ENCODE measurements at places on chromosomes 5 and 9.

- no peak for DNase-seq
Measured at GRCh38 chr5:62607615-62608014, 29.0 kb downstream of the LRRC70 start.

DNA sequence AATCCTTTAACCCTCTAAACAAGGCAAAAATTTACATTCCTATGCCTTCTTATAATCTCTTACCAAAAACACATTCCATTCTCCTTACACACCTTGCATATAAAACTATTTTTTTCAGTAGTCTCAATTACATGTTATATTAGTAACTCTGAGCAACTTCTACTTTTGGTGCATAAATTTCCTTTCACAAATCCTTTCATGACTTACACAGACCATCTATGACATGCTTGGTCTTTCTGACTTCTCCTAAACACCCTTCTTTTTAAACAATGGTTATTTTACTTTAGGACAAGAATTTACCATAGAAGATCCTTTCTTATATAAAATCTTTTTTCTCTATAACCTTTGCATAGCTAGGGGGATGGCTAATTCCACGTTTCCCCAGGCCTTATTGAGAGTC lies 208.0 kb upstream of the ARRDC3 start:
- no peak for DNase-seq

DNA sequence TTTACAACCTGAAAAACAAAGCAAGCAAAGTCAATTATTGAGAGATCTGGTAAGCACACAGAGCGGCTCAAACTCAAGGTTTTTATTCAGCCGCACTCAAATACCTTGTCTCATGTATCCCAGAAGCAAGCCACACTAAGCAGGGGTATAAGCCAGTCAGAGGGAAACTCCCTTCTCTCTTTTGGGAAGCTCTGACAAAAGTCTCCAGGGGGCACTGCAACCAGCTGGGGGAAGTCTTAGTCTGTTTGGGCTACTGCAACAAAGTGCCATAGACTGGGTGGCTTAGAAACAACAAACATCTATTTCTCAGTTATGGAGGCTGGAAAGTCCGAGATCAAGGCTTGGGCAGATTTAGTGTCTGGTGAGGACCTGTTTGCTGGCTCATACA lies 246.0 kb downstream of the ENC1 start:
- no peak for DNase-seq

GRCh38 chr5:169531631-169532030 lies 51.9 kb upstream of the SPDL1 start:
- DNase-seq = no peak

- no peak for DNase-seq
Measured at GRCh38 chr5:175728885-175729828, 71.3 kb downstream of the HRH2 start.

- no peak for DNase-seq
Measured at GRCh38 chr5:148474025-148474511, 90.3 kb downstream of the FBXO38 start.

- peak; percentile 91 for DNase-seq
Measured at GRCh38 chr9:92463984-92464383, 18.3 kb downstream of the ASPN start.

GRCh38 chr5:154193701-154194121 lies 3.2 kb downstream of the GALNT10 start:
- no peak for DNase-seq

GRCh38 chr5:170327168-170327567 lies 29.6 kb upstream of the LCP2 start:
- no peak for DNase-seq

- DNase-seq = no peak
Measured at GRCh38 chr5:135662683-135663082, 83.9 kb upstream of the CXCL14 start.

DNA sequence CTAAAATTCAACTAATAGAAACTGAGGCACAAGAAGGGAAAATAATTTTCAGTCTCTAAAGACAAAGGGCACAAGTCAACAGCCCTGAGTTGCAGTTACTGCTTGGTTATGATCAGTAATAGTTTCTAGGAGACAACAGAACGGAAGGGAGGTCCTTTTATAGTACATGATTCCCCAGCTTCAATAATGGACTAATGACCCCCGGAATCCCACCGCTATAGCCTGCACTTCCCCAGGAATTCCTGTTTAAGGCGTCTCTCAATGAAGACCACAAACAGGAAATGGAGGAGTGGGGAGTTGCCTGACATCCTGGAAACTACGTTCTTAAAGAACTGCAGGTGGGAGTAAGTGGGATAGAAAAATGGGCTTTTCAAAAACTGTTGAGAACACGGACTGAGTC lies 60.6 kb downstream of the DIAPH1 start:
- DNase-seq = no peak

DNA sequence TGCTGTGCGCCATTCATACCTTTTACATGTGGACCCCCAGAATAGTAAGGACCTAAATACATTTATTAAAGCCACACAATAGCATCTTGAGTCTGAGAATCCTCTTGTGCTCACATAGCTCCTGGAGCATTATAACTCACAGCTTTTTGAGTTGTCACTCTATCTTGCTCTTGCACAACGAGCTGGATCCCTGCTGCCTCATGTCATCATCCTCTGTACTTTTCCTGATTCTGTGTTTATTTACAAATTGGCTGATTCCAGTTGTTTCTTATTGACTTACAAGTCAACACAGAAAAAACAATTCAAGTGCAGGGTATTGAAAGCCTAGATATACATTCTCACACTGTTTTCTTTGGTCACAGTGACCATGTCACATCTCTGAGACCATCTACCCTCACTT lies 112.9 kb downstream of the SLC1A3 start:
- DNase-seq = no peak

DNA sequence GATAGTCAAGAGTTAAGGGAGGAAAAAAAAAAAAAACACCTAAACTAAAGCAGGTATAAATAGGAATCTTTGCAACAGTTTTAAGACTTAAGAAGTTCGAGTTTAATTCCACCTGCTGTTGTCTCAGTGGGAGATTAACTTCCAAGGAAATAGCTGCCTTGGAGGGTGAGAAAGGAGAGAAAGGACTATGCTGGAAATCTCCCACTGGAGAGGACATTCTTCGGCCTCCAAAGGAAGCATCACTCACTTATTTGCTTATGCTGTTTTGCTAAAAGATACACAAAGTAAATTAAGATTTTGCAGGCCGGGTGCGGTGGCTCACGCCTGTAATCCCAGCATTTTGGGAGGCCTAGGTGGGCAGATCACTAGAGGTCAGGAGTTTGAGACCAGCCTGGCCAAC lies 317.9 kb upstream of the MPDZ start:
- DNase-seq = no peak

- peak; percentile 96 for DNase-seq
Measured at GRCh38 chr5:10233505-10233904, 16.2 kb downstream of the ATPSCKMT start.

- no peak for DNase-seq
Measured at GRCh38 chr9:135073741-135074305, 13.6 kb upstream of the OLFM1 start.

DNA sequence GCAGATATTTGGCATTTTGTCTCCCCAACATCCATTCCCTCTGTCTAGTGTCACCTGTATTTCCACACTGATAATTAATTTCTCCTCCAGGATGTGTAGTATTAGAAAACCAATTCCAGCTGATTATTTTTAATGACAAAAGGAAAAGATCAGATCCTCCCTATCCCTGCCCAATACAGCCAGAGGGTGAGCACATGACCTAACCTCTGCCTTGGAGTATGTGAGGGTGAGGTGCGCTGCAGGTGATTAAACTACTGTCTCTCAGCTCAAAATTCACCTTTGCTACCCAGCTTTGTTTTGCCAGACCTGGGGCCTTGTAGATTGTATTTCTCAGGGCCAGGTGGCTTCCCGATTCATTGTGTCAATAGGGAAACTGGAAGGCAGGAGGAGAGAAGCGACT lies 402.1 kb downstream of the PRELID2 start:
- DNase-seq = no peak

GRCh38 chr5:160957312-160957861 lies 105.4 kb upstream of the ATP10B start:
- DNase-seq = no peak

GRCh38 chr5:151924564-151925301 lies at the start of gene GLRA1:
GLRA1 (minus strand) TSS chr5:151924851; CDS start chr5:151924549, 302 bp downstream.
- DNase-seq = no peak

- no peak for DNase-seq
Measured at GRCh38 chr5:3258050-3258449, 337.6 kb upstream of the IRX1 start.

GRCh38 chr9:78073722-78074121 lies 42.1 kb upstream of the GNAQ start:
- DNase-seq = no peak

GRCh38 chr5:110726249-110727024 lies at the start of gene TMEM232:
TMEM232 (minus strand) TSS chr5:110726671; CDS start chr5:110667352, 59,319 bp downstream.
- DNase-seq = no peak

DNA sequence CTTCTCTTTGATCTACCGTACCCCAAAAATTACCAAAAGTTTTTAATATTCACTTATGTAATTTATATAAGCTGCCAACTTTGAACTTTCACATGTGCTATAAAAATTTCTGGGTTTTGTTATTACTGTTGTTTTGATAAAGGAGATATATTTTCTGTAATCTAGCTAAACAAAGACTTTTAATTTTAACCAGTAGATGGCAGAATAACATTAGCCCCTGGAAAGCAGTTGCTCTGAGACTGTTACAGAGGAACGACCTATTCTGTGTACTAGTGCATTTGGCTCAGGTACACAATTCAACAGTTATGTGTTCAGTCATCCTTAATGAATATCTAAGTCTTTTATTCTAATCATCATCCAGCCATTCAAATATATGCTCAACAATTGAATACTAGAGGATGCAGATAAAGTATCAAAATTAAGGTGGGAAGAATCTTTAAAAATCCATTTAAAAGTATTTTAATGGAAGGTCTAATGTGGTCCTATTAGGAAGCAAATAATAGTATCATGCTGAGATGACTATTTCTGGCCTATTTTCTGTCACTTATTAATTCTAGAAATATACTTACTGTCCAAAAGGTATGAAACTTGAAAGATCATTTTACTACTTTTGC lies 8.6 kb downstream of the KLHL9 start:
- no peak for DNase-seq

GRCh38 chr9:130476151-130476730 lies 31.5 kb downstream of the ASS1 start:
- DNase-seq = no peak

- no peak for DNase-seq
Measured at GRCh38 chr9:37949576-37949975, 45.6 kb upstream of the SLC25A51 start.

- DNase-seq = no peak
Measured at GRCh38 chr9:124041817-124042116, 30.2 kb downstream of the LHX2 start.

DNA sequence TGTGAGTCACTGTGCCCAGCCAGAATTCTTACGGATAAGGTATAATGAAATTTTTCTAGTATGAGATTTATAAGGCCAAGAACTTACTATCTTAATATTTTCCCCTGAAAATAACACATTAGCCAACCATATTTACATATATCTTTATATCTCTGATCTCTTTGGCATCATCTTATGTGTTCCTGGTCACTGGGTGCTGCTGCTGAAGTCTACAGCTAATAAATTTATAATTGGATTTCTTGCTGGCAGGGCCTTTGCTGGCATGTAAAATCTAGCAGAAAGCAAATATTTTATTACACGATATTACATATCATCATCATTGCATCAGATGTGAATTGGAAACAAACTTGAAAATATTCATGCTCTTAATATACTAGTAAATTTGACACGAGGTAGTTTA lies 590.7 kb downstream of the ANXA1 start:
- no peak for DNase-seq

GRCh38 chr5:107476783-107477182 lies 194.0 kb downstream of the EFNA5 start:
- DNase-seq = no peak
